ENCODE measurements at places on chromosomes 7 and 10. TPM values are rescaled to one million over a fixed set of nuclear protein-coding genes. Genes with fewer than 3 reads are reported as not detected.

TAS2R41 gene
- not detected for polyA plus RNA-seq

SPDYE6 gene
- polyA plus RNA-seq, result not detected

BTRC gene
- 7.4 TPM for polyA plus RNA-seq

CALHM3 gene
- polyA plus RNA-seq, result 0.17 TPM

TUBGCP2 gene
- polyA plus RNA-seq, result 32.5 TPM

POLR2J gene
- polyA plus RNA-seq, result 104 TPM

OR2AE1 gene
- polyA plus RNA-seq, result not detected

RET gene
- polyA plus RNA-seq, result 0.22 TPM

SORCS3 gene
- polyA plus RNA-seq, result not detected
